ENCODE measurements at places on chromosomes 2 and 18.

- DNase-seq, result no peak
These were observed 90.7 kb upstream of the TFCP2L1 start for GRCh38 chr2:121375621-121376159.

GRCh38 chr2:185658750-185659149, 79.9 kb upstream of the FSIP2 start:
- DNase-seq, result no peak

GRCh38 chr2:189681903-189682302, 7.4 kb downstream of the ANKAR start:
- no peak for DNase-seq

DNA sequence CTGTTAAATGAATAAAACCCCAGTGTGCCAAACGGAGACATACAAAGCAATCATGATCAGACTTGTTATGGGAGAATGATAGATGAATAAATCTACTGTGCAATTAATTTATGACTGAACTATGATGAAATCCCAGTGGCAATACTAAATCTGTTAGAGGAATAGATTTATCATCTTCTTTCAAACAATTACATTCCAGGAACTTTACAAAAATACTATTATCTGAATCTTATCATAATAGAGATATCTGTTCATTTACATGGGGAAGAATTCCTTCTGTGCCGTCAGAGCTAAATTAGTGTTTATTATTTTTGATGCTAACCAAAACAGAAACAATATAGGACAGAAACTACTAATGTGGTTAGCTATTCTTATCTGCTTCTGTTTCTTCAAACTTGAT, 208.5 kb downstream of the CAMKMT start:
- no peak for DNase-seq

- DNase-seq, result no peak
These were observed 14.5 kb upstream of the SULT1C4 start for GRCh38 chr2:108363024-108363907.

DNA sequence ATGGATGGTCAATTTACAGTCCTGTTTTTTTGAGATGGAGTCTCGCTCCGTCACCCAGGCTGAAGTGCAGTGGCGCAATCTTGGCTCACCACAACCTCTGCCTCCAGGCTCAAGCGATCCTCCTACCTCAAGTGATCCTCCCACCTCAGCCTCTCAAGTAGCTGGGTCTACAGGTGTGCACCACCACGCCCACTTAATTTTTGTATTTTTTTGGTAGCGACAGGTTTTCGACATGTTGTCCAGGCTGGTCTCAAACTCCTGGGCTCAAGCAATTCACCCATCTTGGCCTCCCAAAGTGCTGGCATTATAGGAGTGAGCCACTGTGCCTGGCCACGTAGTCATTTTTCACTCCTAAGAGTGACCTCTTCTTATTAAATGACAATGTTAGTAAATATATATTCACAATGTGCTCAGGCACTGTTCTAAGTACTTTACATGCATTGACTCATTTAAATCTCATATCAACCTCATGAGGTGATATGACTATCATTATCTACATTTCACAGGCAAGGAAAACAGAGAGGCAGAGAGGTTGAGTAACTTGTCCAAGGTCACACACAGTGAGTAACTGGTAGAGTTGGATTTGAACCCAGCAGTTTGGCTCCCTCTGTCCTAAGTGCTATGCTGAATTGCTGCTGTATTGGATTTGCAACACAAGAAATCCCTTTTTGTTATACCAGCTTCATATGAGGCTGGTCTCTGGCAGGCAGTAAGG, 5.6 kb upstream of the DIS3L2 start:
- no peak for DNase-seq

DNA sequence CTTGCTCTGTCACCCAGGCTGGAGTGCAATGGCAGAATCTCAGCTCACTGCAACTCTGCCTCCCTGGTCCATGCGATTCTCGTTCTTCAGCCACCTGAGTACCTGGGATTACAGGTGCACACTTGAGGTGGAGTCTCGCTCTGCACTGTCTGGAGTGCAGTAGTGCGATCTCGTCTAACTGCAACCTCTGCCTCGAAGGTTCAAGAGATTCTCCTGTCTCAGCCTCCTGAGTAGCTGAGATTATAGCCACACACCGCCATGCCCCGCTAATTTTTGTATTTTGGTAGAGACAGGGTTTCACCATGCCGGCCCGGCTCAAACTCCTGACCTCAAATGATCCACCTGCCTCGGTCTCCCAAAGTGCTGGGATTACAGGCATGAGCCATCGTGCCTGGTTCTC, 83.3 kb downstream of the CCBE1 start:
- no peak for DNase-seq

DNA sequence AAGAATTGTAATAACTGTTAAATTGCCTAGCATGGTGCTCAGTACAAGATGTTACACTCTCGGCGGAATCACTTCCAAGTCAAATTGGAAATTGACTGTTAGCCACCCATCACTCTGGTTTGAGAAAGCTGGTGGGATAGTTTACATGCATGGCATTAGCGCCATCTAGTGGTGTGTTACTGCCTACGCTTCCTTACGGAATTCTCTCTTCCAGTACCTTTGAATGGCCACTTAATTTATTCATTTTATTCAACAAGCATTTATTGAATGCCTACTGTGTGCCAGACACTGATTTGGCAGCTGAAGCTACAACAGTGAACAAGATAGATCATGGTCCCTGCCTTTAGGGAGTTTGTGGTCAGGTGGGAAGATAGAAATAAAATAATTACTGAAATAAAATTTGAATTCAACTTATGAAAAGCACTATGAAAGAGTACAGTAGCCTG, 171.2 kb downstream of the TMEM247 start:
- DNase-seq, result peak; percentile 70

- no peak for DNase-seq
These were observed 110.8 kb upstream of the NRP2 start for GRCh38 chr2:205571360-205571959.

DNA sequence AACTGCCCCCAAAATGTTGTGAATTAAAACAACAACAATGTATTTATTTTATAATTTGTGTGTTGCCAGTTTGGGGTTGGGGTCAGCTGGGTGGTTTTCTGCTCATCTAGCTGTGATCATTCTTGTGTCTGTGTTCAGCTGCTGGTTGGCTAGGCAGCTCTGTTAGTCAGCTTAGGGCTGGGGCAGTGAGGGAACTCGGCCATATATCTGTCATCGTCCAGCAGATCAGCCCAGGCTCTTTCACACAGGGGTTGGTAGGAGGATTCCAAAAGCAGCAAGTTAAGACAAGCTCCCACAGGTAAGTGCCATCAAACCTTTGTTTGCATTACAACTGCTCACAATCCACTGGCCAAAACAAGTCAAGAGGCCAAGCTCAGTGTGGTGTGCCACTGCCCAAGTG, 121.5 kb downstream of the LPIN1 start:
- peak; percentile 32 for DNase-seq

- DNase-seq, result no peak
These were observed 398.3 kb downstream of the ALK start for GRCh38 chr2:29522951-29523669.

DNA sequence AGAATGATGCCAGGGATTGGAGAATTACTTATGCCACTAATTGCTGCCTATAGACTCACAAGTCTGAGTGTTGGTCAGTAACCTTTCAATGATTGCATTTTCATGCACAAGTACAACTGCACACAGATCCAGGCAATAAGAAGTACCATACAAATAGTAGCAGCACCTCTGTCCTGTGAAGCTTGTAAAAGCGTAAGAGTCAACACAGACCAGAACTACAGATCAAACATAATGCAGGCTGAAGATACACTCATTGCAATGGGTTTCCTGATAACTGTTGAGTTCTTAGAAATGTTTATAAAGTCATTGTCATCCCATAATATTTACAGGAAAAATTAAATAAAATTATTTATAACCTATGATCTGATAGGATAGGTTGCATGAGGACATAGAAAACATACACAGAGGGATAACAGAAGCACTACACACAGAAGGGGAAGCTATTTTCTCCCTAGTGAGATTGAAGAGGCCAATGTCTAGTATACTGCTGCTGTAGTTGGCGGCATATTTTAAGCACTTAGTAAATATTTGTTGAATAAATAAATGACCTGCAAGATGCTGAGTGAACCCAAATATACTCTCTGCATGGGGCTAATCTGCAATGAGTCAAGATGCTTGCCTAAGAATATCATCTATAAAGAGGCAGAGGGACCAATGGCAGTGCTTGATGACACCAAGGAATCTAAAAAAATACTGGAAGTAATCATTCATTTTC, 5.7 kb upstream of the PIK3C3 start:
- no peak for DNase-seq

DNA sequence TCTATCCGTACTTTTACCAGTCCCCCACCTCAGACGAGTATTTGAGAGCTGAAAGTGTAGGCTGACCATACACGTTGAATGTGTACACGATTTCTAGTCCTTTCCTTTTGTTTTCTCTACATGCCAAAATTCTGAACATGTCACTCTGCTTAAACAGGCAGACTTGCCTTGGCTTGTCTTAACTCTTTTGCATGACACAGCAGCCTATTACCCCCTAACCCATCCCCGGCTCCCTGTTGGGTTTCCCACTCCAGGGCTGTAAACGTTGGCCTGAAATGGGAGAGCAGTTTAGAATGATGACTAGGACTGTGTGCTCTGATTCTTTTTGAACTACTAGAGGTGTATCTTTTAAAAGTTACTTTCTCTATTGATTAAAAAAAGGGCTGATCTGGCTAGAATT, 19.1 kb downstream of the MTCL1 start:
- DNase-seq, result no peak

GRCh38 chr18:69958422-69958821, 10.7 kb upstream of the CD226 start:
- no peak for DNase-seq

- no peak for DNase-seq
These were observed 26.1 kb downstream of the DGUOK start for GRCh38 chr2:73952499-73953446.

GRCh38 chr2:129908721-129909373, 70.6 kb upstream of the RAB6C start:
- peak; percentile 40 for DNase-seq

DNA sequence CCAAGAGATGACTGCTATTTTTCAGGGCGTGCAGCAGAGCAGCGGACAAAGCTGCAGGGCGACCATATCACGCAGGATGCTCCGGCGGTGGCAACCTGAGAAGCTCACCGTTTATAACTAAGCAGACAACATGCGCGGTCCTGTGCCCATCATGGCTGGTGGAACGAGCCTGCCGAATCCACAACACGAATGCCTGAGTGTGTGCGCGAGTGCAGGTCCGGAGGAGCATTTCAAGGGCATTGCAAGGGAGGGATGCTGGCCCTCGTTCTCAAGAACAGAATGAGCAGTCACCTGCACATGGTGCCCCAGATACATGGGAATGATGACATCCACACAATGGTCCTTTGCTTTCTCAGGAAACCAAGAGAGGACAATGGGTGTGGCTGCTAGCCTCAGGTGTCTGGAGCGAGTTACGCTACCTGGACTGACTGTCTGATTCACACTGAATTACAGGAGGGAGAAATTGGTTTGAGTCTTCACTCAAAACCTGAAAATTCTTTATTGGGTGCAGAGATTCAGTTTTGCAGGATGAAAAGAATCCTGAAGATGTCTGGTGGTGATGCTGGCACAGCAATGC, 39.8 kb downstream of the TBC1D8 start:
- DNase-seq, result no peak

GRCh38 chr2:5851410-5851809, 159.2 kb downstream of the SOX11 start:
- no peak for DNase-seq

- peak; percentile 83 for DNase-seq
These were observed 3.6 kb upstream of the DLX2 start for GRCh38 chr2:172106108-172106961.

GRCh38 chr2:201070948-201071478, 458 bp downstream of the HYCC2 start:
- DNase-seq, result no peak

DNA sequence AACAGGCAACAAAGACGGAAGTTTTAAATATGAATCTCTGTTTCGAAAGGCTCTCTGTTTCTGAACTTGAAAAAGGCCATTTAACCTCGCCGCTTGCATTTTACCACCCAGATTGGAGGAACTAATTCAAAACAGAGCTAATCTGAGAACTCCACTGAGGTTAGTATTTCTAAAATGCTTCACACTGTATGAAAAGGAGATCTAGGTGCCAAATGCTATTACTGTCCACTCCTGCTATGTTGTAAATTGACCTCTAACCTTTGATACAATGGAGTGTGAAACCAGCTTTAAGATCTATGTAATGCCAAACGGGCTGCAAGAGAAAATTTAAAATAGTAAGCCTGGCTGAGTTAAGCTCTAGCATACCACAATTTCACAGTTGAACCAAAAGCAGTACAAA, 364.5 kb downstream of the IRS1 start:
- DNase-seq, result no peak

DNA sequence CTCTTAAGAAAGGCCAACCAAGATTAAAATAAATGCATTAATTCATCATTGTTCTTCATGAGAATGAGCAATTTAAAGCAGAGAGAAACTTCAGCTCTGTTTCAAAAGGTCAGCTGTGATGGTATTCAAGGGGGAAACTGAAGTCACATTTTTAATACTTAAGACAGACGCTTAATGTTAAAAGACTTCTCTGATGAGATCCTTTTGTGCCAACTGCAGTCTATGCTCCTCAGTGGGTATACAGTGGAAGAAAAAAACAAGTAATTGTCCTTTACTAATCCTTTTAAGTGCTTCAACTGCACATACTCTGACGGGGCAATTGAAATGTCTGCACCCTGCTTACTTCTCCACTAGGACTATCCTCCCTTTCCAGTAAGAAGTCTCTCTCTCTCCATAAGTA, 309.7 kb downstream of the GULP1 start:
- no peak for DNase-seq

GRCh38 chr2:113716291-113716690, 40.2 kb downstream of the SLC35F5 start:
- DNase-seq, result no peak

DNA sequence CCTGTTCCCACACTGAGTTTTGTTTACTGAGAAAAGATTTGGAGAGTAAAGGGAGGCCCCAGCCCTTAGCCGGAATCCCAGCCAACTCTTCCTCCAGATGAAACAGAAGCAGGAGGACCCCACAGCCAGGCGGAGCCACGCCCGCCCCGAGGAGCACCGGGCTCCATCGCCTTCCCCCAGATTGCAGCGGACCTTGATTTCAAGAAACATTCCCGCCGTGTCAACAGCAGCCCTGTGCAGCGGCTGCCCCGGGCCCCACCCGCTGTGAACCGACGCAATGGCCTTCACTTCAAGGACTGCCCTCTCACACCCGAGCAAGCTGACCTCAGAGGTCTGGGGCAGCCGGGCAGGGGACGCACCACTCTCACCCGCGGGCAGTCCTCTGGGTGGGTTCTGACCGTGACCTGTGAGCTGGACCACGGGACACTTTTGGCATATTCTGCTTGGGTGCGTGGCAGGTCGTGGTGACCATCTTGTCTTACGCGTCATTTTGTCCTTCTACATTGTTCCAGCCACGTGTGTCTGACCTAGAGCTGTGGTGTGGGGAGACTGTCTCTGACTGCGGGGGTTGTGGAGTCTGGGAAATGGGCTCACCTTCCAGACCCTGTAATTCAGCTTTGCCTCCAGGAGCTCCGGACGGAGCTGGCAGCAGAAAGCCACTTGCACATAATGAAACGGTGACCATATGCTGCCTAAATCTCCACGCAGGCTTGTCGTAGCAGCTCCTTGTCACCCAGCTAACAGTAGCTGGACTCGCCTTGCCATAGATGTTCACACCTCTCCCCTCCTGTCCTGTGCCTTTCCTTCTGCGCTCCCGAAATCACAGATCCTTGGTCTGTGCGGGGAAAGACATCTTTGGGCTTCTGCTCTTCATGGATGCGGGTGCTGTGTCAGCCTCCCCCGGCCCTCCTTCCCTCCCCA, 32.0 kb upstream of the INHBB start:
- DNase-seq, result no peak
